ENCODE measurements at places on chromosomes 2 and 18.

DNA sequence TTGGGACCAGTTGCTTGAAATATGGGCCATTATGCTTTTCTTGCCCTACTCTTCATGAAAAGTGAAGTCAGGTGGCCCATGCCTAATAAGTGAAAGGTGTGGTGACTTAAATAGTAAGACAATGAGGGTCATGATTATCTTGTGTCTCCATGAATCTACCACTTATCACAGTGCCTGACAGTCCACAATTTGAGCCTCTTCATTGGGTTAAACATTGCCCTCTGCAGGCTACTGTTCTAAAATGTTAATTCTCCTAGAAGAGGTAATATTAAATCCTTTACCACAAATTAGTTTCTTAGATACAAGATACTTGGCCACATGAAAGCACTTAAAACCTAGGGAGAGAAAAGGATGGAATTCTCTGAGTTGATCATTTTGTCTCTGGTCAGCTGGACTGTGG lies 4.0 kb downstream of the EGR4 start:
- no peak for DNase-seq

- DNase-seq: no peak
Observed at GRCh38 chr2:166572937-166573336, 78.9 kb upstream of the SCN7A start.

- DNase-seq: no peak
Observed at GRCh38 chr2:233988581-233988980, 61.9 kb upstream of the SPP2 start.

DNA sequence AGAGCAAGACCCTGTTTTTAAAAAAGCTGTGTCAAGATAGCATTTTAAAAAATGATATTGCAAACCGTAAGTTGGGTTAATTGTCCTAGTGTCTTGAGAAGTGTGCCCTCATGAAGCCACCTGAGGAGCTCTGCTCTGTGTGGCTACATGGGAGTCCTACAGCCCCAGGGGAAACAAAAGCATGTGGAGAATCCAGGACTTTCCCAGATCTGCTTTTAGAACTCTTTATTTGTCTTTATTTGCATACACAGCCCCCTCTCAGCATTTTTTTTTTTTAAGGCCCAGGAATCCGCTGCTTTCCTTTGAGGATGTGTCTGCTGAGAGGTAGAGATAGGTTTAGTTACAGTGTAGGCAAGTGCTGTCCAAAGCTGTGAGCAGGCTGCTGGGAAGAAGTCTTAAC lies 219.2 kb downstream of the FHOD3 start:
- DNase-seq: no peak

GRCh38 chr2:64342195-64343099 lies 111.5 kb upstream of the LGALSL start:
- no peak for DNase-seq

GRCh38 chr2:185934232-185934631 lies 195.6 kb downstream of the FSIP2 start:
- DNase-seq: no peak

Measured in left forelimb (tissue), 1 donor.